GM23248 (cell line): ENCODE measurements at places on chromosomes 5 and 9. TPM values are rescaled to one million over a fixed set of nuclear protein-coding genes. Genes with fewer than 3 reads are reported as not detected.

Gene MAP3K1
- polyA plus RNA-seq = 1.7 and 1.8 TPM in 2 replicates

Gene CCDC152
- 5.7 and 6.4 TPM in 2 replicates for polyA plus RNA-seq

Gene F2RL1
- polyA plus RNA-seq = 1.6 and 3.3 TPM in 2 replicates

Gene PCDHGB3
- 0.95 and 1.2 TPM in 2 replicates for polyA plus RNA-seq

Gene GSN
- 258 and 265 TPM in 2 replicates for polyA plus RNA-seq

Gene BTNL3
- polyA plus RNA-seq = not detected in 2 replicates

Gene SLC24A2
- not detected in 2 replicates for polyA plus RNA-seq

Gene GRIN3A
- polyA plus RNA-seq = not detected in 2 replicates

Gene NADK2
- 13.2 and 15.3 TPM in 2 replicates for polyA plus RNA-seq

GRCh38 chr9:108761655-108762347 is 94.0 kb downstream of the ACTL7B start:
- H3K4me1 ChIP-seq = peaks cover 6% of the 10 kb centered on the region; the same call in 1 of the 2 replicates
- H3K27ac ChIP-seq = no peak overlapping the region
- H3K27me3 ChIP-seq = no peaks in the 10 kb centered on the region; the same call in 1 of the 2 replicates
- peak; percentile 74 for DNase-seq

DNA sequence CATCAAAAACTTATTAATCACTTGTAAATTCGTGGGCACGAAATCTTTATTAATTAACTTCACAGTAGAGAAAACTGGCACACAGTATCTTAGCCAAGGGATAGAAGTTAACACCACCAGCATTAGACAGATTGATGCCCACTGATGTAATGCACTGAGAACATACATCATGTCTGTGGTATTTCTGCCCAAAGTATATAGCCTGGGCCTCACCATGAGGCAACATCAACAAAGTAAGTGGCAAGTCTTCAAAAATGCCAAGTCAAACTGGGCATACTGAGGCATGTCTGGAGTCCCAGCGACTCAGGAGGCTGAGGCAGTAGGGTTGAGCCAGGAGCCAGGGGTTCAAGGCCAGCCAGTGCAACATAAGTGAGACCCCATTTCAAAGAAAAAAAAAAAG is 79.5 kb downstream of the GLIS3 start:
- H3K27me3 ChIP-seq = no peaks in the 10 kb centered on the region
- H3K4me3 ChIP-seq = no peak overlapping the region
- DNase-seq = peak; percentile 19
- peaks cover 11% of the 10 kb centered on the region for H3K4me1 ChIP-seq

DNA sequence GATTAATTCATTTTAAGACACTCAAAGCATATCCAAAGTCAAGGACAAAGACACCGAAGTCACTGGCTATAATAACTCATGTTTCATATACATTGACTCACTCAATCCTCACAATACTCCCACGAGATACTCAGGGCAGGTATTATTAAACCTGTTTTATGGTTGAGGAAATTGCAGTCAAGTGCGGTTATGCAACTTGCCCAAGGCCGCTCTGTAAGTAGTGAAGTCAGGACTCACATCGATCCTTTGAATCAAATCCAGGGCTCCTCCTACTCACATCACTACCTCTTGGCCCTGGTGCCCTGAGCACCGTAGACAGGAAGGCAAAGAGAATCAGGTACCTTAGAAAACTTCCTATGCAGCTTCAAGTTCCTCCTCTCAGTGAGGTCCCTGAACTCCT is 87.8 kb upstream of the APC start:
- no peak for DNase-seq
- H3K27ac ChIP-seq = no peak overlapping the region
- no peak overlapping the region for H3K4me3 ChIP-seq
- peaks cover 10% of the 10 kb centered on the region; the same call in 1 of the 2 replicates for H3K27me3 ChIP-seq
- no peaks in the 10 kb centered on the region for H3K36me3 ChIP-seq

DNA sequence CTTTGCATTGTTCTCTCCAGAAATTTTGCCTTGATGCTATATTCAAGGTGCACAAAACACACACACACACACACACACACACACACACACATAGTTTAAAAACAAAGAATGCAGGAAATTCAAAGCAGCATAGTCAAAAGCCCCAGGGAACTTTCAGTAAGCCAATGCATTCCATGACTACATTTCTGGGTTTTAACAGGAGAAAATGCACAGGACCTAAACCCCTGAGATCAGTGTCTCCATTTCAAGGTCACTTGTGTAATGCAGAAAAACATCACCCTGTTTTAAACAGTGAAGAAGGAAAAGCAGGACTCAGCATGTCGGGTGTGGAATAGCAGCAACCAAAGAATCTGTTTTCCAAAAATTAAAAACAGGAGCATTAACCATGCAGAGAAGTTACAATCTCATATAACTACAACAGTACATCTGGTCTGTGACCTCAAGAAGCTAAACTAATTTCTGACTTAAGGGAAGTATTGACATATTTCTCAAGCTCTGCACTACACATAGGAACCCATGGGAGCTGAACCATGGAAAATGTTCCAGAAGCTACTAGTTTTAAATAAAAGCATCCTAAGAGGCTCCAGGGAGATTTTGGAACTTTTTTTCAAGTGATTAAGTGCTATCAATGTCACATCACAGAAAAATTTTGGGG is 296.7 kb downstream of the HINT1 start:
- H3K36me3 ChIP-seq = no peaks in the 10 kb centered on the region
- H3K4me3 ChIP-seq = no peak overlapping the region
- no peak overlapping the region for H3K27ac ChIP-seq
- H3K4me1 ChIP-seq = no peaks in the 10 kb centered on the region

DNA sequence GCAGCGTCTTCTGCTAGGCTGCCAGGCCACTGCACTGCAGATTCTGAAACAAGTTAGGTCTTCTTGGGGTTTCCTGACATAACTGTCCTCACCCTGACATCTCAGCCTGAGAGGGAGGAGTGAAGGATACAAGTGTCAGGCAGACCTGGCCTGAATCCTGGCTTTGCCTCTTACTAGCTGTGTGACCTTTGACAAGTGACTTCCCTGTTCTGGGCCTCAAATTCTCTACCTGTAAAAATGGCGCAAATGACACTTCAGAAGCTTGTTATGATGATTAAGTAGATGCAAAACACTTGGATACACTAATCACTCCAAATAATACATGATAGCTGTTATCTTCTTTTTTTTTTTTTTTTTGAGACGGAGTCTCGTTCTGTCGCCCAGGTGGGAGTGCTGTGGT is 119.2 kb upstream of the BOD1 start:
- no peaks in the 10 kb centered on the region; the same call in 1 of the 2 replicates for H3K27me3 ChIP-seq
- H3K4me3 ChIP-seq = no peak overlapping the region
- no peaks in the 10 kb centered on the region for H3K36me3 ChIP-seq
- H3K4me1 ChIP-seq = no peaks in the 10 kb centered on the region
- DNase-seq = no peak

- no peak for DNase-seq
- H3K27ac ChIP-seq = no peak overlapping the region
- no peaks in the 10 kb centered on the region for H3K27me3 ChIP-seq
- 0 out of 2 replicates have a peak, but pooled peaks cover 19% of the 10 kb centered on the region for H3K36me3 ChIP-seq
- H3K4me1 ChIP-seq = peaks cover 29% of the 10 kb centered on the region
Observed at GRCh38 chr5:139275956-139276355, 17.6 kb upstream of the MATR3 start.

- peaks cover 11% of the 10 kb centered on the region for H3K4me1 ChIP-seq
- 0 out of 2 replicates have a peak overlapping the region, but pooled peaks have one; percentile 16 for H3K27ac ChIP-seq
- DNase-seq = no peak
- H3K27me3 ChIP-seq = no peaks in the 10 kb centered on the region
- H3K36me3 ChIP-seq = no peaks in the 10 kb centered on the region
Observed at GRCh38 chr9:98686961-98687855, 21.5 kb downstream of the GABBR2 start.

DNA sequence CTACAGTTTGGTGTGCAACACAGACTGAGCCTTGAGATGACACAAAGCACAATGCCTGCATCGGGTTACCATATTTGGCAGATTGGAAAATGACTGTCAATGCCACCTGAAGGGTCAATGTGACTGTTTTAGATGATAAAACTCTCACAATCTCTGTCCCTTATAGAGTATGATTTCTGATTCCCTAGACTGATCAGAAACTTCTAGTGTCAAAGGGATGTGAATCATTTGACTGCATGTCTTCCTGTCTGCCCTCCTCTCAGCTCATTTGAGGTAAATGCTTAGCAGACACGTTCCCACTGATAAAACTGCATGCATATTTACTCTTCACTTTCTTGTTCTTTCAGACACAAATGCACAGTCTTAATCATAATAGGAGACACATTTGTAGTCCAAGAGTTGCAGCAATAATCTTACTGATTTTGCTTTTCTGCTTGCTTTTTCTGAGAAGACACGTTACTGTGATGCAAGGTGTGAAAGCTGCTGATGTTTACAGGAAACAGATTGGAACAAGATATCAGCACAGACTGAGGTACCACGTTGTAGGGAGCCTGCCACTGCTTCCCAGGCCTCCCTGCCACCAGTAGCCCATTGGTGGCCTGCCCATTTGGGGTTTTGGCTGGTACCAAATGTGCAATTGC is 77.8 kb downstream of the GCNT4 start:
- no peak overlapping the region for H3K4me3 ChIP-seq
- no peaks in the 10 kb centered on the region for H3K4me1 ChIP-seq
- DNase-seq = no peak
- H3K27me3 ChIP-seq = no peaks in the 10 kb centered on the region

GRCh38 chr5:159208514-159209437 is 577 bp downstream of the RNF145 start:
- peak overlapping the region; percentile 85 for H3K4me3 ChIP-seq
- no peaks in the 10 kb centered on the region for H3K27me3 ChIP-seq
- peak overlapping the region; percentile 91 for H3K27ac ChIP-seq
- peak; percentile 57 for DNase-seq
- peaks cover 34% of the 10 kb centered on the region for H3K4me1 ChIP-seq
- H3K36me3 ChIP-seq = no peaks in the 10 kb centered on the region

DNA sequence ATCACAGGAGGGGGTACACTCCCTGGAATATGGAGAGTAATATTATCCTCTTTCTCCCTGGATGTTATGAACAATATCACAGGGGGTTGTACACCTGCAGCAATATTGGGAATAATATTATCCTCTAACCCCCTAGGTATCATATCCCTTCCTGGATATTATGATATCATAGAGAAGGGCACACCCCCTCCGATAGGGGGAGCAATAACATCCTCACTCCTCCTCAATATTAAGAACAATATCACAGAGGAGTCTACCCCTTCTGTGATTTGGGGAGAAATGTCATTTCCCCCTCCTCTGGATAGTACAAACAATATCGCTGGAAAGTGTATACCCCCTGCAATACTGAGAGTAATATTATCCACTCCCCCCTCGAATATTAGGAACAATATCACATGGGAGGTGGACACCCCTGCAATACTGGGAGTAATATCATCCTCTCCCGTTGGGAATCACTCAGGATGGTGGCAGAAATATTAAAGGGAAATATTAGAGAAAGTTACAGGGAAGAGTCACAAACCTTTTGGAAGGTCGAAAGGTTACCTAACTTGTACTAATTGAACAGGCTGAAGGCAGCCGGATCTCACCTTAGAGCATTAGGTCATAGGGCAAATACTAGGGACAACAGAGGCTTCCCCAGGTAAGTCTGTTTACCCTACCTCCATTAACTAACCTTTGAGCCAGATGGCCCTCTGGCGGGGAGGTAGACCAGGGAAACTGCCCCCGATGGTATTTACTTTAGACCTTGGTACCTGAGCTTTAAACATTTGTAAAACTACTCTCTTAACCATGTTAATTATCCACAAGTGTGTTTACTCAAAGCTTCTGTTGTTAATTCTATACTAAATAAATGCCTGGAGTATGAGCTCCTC is 57.5 kb upstream of the FREM1 start:
- no peak overlapping the region for H3K4me3 ChIP-seq
- no peak overlapping the region for H3K27ac ChIP-seq
- H3K36me3 ChIP-seq = no peaks in the 10 kb centered on the region
- no peaks in the 10 kb centered on the region for H3K4me1 ChIP-seq
- DNase-seq = no peak
- H3K27me3 ChIP-seq = no peaks in the 10 kb centered on the region

DNA sequence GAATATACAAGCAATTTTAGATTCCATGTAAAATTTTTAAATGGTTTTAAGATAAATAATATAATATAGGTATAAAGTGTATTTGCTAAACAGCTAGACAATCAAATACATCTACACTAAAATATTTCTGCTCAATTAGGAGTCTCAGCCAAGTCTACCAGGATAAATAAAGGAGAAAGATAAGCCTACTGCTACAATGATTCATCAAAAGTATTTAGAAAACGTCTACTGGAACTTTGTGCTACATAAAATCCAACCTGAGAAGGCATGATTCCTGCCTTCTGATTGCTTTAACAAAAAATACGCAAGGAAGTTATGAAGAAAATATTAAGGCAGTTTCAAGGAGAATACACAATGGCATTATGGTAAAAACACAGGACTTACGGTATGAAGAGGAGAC is 570.6 kb downstream of the EFNA5 start:
- no peaks in the 10 kb centered on the region for H3K27me3 ChIP-seq
- no peak overlapping the region for H3K27ac ChIP-seq
- H3K4me3 ChIP-seq = no peak overlapping the region
- no peak for DNase-seq
- no peaks in the 10 kb centered on the region for H3K4me1 ChIP-seq

DNA sequence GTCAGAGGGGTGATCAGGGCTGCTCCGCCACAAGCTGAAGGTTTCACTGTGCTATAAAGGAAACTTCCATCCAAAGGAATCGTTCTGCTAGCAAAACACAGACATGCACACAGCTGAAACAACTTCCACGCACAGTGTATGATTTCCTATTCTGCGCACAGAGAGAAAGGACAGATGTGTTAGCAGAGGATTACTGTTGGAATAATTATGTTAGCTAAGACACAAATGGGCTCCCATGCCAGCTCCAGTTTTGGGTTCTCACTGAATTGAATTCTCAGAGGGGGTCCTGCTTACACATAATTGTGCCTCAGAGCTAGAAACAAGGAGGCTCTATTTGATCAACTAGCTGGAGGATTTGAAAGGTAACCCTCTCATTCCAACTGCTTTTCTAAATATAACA is 352.4 kb downstream of the IRX2 start:
- H3K27ac ChIP-seq = no peak overlapping the region
- H3K27me3 ChIP-seq = no peaks in the 10 kb centered on the region
- no peak overlapping the region for H3K4me3 ChIP-seq
- H3K4me1 ChIP-seq = no peaks in the 10 kb centered on the region

DNA sequence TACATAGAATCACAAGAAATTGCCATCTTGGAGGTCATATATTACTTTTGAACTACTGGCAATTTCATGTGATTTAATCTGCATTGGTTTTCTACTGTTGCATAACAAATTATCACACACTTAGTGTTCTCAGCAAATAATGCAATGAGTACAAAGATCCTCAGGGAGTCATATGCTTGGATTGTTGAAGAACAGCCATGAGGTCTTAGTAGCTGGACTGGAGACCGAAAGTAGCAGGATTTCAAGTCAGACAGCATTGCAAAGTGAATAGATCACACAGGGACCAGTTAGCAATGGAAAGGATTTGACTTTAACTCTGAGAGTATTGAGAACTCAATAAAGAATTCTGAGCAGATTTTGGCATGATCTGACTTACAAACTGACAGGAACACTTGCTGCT is 32.2 kb upstream of the FRMD3 start:
- H3K36me3 ChIP-seq = no peaks in the 10 kb centered on the region
- H3K27ac ChIP-seq = no peak overlapping the region
